ENCODE measurements at places on chromosomes 1 and 21.

DNA sequence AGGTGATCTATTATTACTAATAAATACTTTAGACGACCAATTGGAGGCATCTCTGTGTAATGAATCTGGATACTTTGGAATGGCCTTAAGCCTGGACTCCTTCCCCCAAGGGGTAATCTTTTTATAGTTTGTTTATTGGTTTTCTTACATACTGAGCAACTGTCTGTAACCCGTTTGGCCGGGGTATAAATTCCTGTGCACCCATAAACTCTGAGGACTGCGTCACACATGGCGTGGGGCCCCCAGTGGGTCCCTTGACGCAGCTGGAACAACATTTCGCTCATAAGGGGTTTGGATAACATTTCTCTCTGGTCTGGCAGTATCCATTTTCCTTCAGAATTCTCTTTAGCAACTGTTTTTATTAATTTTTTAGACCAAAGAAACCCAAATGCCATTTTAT lies 26.5 kb downstream of the SCCPDH start:
- no peak for DNase-seq

GRCh38 chr21:45831991-45832740 lies 149.4 kb upstream of the COL6A1 start:
- DNase-seq, result peak; percentile 85

DNA sequence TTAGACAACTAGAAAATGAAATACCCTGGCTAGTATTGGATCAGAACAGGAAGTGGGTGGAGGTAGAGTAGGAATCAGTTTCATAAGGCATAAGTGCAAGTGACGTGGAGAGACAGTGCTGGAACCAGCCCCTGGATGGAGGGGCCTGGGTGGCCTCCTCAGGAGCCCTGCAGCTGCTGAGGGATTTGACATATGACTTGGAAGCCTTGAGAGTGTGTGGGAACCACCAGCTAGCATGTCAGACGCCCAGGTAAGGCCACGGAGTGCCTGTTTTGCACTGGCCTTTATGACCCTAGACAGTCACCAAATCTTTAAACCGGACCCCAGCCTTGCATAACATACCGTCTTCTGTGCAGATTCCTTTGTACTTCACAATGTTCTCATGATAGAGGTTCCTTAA lies 94.4 kb downstream of the RAVER2 start:
- DNase-seq, result no peak

- DNase-seq, result peak; percentile 89
Observed at GRCh38 chr1:89908672-89909436, 86.1 kb upstream of the ZNF326 start.

- no peak for DNase-seq
Observed at GRCh38 chr1:225471109-225471452, 43.2 kb upstream of the LBR start.

DNA sequence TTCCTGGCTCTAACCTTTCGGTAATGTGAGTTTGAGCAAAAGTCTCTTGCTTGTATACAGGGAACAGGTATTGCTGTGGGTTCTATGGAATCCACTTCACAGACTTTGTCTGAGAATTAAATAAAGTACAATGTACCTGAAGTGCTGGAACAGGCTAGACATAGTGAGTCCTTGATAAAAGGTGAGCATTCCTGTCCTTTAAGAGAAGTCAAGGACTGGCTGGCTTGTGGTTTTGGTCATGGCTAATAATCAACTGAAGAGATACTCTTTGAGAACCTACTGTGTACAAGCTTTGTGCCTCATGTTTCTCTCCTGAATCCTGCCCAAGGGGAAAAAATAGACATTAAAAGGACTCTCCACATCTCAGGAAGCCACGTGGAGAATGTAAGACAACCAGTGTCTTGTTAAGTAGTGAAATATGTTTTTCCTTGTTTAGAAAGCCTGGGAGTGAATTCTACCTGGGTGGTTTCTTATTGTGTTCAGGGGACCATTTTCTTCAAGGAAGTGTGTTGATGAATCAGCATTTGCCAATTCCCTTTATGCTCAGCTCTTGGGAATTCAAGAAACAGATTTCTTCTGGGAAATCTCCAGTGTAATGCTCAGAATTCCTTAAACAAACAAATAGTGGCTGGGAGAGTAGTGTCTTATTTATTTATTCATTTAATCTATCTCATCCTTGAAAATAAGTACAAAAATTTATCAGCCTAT lies 55.2 kb upstream of the PLD5 start:
- DNase-seq, result no peak

- no peak for DNase-seq
Observed at GRCh38 chr21:39098696-39099200, 84.5 kb downstream of the PSMG1 start.

DNA sequence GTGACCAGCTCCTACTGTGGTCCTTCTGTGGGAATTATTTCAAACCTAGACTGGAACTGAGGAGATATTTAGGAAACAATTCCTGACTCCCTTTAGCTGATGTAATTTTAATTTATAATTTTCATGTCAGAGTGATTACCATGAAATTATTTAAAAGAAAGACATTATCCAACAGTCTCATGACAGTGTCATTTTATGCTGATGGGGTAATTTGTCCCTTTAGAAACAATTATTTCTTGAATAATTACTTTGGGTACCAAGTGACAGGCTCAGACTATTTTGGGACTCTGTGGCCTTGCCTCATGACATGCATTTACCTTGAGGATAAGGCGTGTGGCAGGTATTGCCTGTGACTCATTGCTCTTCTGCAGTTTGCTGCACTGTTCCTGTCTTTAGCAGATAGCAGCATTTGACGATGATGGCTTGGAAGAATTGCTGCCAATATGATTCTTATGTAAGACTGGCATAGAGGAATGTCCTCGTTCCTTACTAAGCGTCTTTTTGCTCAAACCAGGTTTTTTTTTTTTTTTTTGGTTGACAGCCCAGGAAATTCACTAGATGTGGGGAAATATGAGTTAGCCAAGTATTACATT lies 206.0 kb upstream of the HMCN1 start:
- no peak for DNase-seq

DNA sequence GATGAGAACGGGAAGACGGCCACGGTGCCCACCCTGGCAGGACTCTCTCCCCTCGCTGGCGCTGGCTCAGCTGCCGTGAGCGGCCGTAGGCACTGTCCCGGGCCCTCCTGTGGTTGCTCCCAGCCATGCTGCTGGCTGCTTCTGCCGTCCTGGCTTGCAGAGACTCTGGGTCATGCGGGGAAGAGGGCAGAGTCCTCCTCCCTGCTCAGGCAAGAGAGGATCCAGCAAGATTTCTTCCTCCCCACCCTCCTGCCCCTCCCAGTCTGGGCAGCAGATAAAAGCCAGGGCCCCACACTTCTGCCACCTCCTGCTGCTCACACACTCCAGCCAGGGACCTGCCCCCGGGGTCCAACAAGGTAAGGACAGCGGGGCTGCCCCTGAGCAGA lies 60.1 kb downstream of the AGPAT3 start:
- DNase-seq, result no peak

DNA sequence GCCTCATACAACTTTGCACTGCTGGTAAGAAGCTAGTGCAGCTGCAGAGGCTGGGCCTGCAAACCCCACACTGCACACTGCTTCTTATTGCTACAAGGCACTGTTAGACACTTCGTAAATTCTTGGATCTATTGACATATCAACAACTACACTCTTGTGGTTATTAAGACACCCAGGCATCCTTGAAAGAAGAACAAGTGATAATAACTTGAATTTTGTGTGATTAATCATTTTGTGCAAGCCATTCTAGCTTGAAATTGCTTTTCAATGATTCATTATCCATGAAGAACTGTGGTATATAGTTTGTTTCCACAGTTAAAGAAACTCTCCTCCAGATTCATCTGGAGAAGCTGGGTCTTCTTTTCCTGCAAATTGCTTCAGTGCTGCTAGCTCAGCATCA lies 33.7 kb upstream of the IFI44L start:
- DNase-seq, result peak; percentile 69

- DNase-seq, result peak; percentile 41
Observed at GRCh38 chr1:40711465-40712404, 20.2 kb downstream of the NFYC start.

DNA sequence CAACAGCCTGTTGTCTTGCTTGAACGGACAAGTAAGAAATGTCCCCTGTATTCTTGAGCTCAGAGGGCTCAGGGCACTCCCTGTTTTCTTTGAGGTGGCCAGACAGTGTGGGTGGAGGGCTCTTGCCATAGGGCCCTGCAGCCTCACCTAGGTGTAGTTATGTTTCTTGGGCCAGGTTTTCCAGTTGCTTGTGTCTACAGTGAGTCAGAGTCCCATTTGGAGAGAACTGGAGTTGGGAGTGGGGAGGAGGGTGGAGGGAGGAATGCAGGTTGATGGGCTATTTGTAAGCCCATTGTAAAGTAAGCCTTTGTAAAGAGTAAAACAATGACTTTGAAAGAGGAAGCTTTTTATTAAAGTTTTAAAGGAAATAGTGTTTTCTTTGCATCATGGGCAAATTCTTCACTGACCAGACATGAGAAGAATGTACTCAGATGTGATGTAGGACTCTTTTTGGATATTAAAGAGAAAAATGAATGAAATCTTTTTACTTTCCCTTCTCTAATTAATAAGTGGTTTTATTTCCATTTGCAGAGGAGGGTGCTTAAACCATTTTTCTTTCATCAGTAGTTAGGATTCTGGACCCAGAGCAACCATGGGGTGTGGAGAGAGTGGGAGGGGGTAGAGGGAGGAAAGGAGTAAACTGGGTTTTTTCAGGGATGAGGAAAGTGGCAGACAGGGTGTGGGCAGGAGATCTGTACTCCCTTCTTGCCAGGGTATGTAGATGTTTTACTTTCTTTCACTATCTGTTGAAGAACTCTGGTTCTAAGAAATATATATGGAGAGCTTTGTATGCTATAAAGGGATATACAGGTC lies 45.1 kb upstream of the MACF1 start:
- no peak for DNase-seq

DNA sequence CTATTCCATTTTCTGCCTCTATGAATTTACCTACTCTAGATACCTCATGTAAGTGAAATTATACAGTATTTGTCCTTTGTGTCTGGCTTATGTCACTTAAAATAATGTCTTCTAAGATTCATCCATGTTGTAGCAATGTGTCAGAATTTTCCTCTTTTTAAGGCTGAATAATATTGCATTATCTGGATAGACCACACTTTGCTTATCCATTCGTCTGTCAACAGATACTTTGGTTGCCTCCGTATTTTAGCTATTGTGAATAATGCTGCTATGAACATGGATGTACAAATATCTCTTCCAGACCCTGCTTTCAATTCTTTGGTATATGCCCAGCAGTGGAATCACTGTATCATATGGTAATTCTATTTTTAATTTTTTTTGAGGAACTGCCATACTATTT lies 10.1 kb upstream of the CCSAP start:
- no peak for DNase-seq

- peak; percentile 63 for DNase-seq
Observed at GRCh38 chr1:215911406-215911968, 344.4 kb downstream of the KCTD3 start.

- no peak for DNase-seq
Observed at GRCh38 chr1:223012938-223013337, 130.1 kb downstream of the TLR5 start.

- no peak for DNase-seq
Observed at GRCh38 chr1:198959032-198959431, 320.2 kb downstream of the PTPRC start.

DNA sequence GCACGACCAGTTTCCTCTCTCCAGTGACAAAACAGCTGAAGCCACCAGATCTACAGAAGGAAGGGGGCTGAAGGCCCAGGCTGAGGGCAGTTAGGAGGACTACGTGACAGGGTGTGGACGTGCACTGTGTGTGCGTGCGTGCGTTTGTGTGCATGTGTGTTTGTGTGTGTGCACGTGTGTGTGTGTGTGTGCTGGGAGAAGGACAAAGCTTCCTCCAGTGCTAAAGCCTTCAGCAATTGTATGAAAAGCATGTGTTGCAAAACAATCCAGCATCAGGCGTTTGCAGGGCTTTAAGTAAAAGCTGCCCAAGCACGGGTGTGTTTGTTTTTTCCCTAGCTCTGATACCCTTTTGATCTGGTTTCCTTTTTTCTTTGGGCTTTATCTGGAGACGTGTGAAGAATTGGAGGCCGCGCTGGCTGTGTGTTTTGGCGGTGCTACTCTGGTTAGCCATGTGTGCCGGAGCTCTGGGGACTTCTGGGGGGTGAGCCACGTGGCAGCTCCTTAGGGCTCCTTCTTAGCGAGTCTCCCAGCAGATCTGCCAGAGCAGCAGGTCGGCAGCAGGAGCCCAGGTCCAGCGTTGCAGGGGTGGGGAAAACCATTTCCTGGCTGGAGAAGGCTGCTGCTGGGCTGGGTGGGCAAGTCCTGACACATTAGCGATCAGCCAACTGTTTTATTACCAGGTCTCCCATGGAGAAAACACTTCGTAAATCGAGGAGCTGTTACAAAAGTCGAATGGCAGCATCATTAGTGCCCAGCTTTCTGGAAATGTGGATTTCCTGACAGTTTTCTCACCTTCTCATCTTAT lies 73.4 kb downstream of the UCK2 start:
- no peak for DNase-seq

Data from HCEC 1CT (cell line).